ENCODE measurements at places on chromosomes 11 and 22.

GRCh38 chr11:110801328-110801727, 89.1 kb upstream of the ARHGAP20 start:
- peak; percentile 66 for DNase-seq

DNA sequence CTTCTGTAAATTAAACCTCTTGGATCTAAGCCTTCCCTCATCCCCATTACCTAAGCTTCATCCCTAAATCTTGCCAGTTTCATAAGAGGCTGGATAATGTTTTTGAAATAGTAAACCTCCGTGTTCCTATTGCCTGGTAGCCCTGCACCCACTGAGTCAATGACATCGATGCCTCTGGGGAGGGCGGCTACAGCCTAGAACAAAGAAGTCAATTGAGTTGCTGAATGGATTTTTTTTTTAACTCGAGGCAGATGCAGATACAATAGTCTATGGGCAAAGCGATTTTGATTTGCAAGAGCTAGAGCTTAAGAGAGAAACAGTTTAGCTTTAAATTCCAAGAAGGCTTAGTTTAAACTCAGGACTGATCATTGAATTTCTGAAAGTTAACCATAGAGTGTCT, 121.3 kb downstream of the NECTIN1 start:
- DNase-seq, result no peak

DNA sequence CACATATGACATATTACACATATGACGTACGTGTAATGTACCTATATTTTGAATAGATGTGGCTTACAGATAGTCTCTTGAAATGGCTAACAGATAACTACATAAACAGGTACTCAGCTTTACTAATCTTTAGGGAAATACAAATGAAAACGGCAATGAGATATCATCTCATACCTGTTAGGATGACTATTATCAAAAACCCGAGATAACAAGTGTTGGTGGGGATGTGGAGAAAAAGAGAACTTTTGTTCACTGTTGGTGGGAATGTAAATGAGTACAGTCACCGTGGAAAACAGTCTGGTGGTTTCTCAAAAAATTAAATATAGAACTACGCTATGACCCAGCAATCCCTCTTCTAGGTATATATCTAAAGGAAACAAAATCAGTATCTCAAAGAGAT, 247.6 kb downstream of the ETS1 start:
- no peak for DNase-seq

DNA sequence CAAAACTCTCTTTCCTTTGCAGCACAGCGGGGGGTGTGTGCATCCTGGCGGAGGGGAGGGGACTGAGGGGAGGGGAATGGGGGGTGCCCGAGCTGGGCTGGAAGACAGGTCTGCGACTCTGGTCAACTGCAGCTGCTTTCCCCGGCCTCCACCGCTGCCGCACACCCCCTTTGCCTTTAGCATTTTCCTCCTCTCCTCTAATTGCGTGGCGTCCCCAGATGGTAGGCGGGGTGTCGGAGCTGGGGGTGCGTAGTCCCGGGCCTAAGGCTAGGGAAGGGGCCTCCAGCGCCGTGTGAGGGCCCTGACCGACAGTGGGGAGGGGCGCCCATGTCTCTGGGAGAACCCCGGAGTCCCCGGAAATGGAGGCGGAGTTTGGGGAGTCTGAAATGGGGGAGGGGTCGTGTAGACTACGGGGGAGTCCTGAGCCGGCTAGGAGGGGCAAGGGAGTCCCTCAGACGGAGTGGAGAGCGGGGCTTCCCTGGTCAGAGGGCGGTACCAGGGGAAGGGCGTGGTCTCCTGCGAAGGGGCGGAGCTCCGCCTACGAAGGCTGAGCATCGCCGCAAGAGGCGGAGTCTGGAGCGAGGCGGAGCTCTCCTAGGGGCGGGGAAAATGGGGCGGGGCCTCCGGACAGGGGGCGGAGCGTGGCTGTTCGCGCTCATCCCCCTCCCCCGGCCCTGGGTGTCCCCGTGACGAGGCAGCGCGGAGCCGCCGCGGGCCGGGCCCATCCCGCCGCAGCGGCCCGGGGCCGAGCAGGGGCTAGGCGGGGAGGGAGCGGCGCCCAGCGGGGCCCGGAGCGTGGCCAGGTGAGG, at the start of gene PELI3:
PELI3 (plus strand) TSS at position 681 of the 809 bp plus-strand sequence. CDS start 1,224 bp downstream, outside the sequence.
- peak; percentile 94 for DNase-seq

DNA sequence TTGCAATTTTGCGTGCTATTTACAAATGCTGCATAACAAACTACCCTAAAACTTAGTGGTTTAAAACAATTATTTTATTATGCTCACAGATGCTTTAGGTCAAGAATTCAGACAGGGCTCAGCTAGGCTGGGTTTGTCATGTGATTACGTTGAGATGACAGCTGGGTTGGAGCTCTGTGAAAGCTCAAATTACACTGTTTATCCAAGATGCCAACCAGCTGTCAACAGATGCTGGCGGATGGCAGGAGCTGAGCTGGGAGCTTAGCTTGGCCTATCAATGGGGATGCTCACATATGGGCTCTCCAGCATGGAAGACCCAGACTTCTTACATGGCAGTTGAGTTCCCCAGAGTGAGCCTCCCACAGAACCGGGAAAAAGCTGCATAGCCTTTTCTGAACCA, 62.7 kb downstream of the STK33 start:
- DNase-seq, result no peak

DNA sequence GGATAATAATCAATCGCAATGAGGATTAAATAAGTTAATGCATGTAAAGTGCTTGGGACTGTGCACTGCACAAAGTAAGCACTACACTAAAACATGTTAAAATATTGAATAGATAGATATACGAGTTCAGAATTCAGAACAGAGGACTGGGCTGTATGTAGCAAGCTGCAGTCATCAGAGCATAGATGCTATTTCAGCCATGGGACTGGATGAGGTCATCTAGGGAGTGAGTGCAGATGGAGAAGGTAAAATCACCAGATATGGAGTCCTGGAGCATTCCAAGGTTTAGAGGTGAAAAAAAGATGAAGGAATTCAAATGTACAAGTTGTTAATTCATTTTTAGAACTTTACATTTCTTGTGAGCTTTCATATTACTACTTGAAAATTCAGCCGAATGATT, 347.5 kb upstream of the DDI1 start:
- no peak for DNase-seq

DNA sequence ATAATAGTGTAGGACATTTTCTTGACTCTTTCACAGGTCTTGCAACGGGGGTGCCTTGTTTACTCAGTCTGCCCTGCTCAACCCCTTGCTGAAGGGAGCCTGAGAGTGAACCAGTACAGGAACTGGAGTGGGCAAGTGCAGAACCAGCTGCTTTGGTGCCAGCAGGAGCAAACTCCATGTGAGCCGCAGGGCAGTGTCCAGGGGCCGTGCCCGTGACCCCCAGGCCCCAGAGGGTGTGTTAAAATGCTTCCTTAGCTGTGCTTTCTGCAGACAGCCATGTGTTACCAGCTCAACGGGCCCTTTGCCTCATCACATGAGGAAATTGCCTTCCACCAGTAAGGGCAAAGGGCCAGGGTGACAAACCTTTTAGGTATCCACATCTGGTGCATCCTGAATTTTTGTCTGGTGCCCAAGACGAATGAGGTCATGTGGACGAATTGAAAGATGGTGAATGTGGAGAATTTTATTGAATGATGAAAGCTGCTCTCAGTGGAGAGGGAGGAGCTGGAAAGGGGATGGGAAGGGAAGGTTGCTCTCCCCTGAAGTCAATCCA, 53.6 kb upstream of the OR5D13 start:
- no peak for DNase-seq

- no peak for DNase-seq
Measured at GRCh38 chr22:34579519-34579918, 486.4 kb upstream of the ISX start.

DNA sequence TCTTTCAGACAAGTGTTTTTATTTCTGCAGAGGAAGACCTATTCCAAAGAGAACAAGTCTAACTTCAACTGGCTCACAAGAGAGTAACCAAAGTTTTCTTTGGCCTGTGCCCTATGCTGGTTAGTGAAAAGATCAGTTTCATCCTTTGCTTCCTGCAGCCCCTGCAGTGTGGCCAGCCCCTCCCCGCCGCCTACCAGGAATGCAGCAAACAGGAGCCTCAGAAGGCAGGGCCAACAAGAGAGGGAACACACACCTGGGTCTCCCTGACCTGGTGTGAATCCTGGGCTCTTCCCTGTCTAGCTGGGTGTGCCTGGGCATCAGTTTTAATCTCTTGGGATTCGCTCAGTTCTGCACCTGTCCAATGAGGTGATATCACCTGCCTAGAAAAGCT, 21.5 kb upstream of the SCARF2 start:
- no peak for DNase-seq

DNA sequence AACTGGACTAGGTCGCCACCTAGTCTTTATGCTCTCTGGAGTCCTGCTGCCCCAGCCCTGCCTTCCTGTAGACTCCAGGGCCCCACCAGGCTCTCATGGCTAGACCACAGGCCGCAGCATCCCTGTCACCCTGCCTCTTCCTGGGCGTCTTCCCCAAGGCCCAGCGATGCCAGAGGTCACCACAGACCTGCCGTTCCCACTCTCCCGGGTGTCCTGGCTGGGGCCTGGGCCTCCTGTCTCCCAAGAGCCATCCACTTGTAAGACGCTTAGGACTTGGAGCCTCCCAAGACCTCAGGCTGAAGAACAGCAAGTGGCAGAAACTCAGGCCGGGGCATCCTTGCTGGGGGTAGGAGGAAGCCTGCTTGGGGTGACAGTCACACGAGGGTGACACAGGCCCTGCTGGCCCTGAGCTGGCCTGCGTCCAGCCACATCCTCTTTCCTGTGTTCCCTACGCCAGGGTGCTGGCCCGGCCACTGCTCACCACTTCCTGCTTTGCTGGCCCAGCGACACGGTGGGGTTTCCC, 2.0 kb upstream of the TCIRG1 start:
- DNase-seq, result peak; percentile 78

DNA sequence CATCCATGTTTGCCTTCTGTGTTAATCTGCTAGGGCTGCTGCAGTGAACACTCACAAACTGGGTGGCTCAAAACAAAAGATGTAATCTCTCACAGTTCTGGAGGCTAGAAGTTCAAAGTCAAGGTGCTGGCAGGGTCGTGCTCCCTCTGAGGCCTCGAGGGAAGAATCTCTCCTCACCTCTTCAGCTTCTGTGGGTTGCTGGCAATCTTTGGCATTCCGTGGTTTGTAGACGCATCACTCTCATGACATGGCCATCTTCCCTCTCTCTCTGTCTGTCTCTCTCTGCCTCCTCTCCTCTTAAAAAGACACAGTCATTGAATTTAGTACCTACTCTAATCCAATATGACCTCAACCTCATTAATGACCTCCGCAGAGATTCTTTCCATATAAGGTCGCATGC, 78.8 kb downstream of the TSPAN18 start:
- DNase-seq, result no peak

GRCh38 chr22:22838148-22838786, 49.3 kb upstream of the IGLL5 start:
- no peak for DNase-seq

- no peak for DNase-seq
Measured at GRCh38 chr11:74717221-74717969, 13.8 kb downstream of the CHRDL2 start.

DNA sequence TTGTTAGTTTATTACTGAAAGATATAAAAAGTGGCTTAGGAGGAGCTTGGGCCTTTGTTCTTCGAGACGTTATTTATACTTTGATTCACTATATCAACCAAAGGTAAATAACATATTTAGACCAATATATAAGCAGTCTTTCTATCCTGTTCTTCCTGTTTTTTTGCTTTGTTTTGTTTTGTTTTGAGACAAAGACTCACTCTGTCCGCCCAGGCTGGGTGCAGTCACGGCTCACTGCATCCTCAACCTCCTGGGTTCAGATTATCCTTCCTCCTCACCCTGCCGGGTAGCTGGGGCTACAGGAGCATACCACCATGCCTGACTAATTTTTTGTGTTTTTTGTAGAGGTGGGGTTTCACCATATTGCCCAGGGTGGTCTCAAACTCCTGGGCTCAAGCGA, 66.8 kb downstream of the ATM start:
- no peak for DNase-seq

- DNase-seq, result no peak
Measured at GRCh38 chr11:1887451-1888346, 4.0 kb downstream of the PRR33 start.

- peak; percentile 28 for DNase-seq
Measured at GRCh38 chr11:124194293-124195188, 11.4 kb downstream of the OR10D3 start.

- no peak for DNase-seq
Measured at GRCh38 chr22:36067235-36067558, 38.6 kb upstream of the RBFOX2 start.

- DNase-seq, result no peak
Measured at GRCh38 chr11:838441-839279, 3.7 kb downstream of the POLR2L start.

- peak; percentile 23 for DNase-seq
Measured at GRCh38 chr22:25069758-25070481, 117.4 kb downstream of the KIAA1671 start.

DNA sequence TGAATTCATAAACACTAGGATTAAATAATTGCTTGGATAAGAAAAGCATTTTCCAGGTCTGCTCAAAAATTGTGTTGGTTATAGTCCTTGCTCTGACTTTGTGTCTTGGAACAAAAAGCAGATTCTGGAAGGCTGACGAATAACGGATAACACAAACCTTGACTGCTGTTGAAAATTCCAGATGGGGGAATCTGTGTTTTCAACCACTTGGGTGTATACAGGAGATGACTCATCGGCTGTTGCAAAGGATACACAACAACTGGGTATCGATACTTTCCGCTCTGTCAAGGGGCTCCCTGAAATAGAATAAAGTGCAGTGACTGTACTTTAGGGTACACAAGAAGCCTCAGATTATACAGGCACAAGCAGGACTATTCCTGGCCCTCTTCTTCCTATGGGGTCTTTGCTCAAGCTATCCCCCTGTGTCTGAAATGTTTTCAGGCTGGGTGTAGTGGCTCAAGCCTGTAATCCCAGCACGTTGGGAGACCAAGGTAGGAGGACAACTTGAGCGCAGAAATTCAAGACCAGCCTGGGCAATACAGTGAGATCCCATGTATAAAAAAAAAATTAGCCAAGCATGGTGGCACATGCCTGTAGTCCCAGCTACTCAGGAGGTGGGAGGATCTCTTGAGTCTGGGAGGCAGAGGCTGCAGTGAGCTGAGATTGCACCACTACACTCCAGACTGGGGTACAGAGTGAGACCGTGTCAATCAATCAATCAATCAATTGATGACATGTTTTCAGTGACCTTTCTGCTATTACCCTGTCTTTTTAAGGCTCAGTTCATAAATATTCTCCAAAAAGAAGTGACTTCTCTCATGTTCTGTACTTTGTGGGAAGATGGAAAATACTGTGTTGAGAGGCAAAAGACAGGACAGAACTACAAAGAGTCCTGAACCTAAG, 48.6 kb upstream of the UCP3 start:
- peak; percentile 85 for DNase-seq

DNA sequence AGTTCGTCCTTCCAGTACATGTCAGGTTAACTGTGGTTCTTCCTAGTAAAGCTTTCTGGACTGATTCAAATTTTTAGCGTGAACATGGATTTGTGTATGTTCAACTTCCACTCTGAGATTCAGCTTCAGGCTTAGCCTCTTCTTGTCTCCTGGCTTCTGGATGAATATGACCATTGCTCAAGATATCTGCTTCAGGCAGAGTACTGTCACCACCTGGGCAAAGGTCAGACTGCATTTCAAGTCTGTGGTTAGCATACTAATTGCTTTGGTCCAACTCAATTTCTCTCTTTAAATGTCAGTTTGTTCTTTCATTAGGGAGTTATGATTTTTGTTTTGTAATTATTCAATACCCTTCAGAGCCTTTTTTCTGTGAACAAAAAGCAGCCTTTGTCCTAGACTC, 440.0 kb downstream of the NELL1 start:
- DNase-seq, result no peak
